ENCODE measurements at places on chromosomes 16 and 17.

DNA sequence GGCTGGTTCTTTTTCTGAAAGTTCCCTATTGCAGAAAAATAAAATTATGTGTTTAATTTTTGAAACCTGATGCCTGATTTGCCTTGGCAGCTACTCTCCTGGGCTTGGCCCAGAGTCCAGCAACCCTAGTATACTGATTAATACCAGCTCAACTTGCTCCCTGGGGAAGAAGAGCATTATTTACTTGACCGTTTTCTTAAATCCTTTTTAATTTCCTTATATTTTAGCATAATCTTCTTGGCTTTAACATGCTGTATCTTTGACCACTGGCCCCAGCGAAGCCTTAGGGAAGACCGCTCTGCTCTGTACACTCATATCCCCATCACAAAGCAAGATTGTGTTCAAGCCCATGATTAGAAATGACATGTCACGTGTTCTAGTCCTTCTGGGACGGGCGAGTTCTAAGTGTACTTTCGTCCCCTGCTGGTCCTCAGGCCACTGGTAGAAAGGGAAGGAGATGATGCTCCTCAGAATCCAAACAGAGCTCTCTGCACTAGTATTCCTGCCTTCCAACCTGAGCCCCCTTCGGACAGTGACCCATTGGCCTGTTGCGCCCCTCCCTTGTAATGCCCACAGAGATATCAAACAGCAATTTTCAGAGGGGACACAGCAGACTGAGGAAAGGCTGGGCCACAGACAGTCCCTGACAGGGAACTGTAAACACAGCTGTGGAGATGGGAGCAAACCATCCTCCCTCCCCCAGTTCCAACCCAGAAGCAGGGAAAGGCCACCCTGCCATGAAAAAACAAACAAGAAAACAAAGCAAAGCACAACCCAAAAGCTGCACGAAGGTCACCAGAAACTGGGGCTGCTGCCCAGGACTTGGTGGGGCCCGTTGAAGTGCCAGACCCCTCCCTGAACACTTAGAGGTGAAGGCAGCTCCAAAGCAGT lies 4.3 kb upstream of the EZH1 start:
- DNase-seq = no peak

DNA sequence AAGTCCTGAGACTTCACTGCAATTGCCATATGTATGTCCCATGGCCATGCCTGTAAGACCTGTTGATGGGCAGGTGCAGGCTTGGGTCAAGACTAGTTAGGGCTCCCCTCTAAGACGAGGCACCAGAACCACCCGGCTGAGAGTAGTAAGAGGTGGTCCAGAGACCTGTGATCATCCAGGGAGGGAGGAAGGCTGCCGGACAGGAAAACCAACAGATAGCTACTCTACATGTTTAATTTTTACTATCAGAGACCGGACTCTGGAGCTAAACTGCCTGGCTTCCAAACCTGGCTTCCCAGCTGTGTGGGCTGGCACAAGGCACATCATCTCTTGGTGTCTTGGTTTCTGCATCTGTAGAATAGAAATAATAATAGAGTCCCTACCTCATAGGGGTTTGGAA lies 73.0 kb downstream of the ERCC4 start:
- no peak for DNase-seq

GRCh38 chr16:20611975-20612481 lies 35.9 kb upstream of the ACSM2B start:
- no peak for DNase-seq

- no peak for DNase-seq
These were observed 204.2 kb downstream of the PRKCA start for GRCh38 chr17:66506641-66507040.

DNA sequence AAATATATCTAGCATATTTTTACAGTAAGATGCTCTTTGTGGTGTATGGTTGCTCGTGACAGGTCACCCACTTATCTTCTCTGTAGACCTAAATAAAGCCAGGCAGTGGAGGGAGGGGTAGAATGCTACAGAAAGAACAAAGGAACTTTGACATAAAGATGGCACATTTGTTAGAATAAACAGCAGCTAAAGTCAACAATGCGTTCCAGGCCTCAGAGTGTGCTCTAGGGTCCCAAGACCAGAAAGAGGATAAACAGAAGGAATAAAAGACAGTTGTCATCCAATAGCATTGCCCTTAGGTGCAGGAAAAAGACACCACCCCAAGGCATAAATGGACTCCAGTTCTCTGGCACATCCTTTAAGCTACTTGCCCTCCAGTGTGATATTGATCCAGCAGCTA lies 523.0 kb upstream of the CDH11 start:
- DNase-seq = no peak

DNA sequence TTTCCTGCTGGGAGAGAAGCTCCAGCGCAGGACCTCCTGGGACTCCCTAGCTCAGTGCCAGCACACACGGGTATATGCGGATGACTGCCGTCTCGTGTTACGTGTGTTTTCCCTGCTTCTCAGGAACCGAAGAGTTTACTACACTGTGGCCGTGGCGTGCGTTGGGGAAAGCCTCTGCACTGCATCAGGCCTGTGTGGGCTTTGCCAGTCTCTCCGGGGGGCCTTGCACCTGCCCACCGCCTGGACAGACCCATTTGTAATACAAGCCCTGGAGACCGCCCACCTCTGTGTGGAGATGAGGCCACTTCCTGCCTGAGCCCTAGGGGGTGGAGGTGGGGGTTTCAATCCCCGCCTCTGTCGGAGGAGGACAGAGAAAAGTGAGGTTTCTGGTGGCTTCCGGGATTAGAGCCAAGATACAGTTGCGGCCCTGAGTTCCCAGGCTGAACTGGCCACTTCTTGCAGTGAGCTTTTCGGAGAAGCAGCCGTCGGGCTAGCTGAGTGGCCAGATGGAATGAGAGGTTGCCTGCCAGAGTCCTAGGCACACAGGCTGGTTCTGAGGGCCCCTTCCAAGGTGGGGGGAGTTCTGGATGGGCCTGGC lies 43.4 kb upstream of the GSE1 start:
- DNase-seq = no peak

DNA sequence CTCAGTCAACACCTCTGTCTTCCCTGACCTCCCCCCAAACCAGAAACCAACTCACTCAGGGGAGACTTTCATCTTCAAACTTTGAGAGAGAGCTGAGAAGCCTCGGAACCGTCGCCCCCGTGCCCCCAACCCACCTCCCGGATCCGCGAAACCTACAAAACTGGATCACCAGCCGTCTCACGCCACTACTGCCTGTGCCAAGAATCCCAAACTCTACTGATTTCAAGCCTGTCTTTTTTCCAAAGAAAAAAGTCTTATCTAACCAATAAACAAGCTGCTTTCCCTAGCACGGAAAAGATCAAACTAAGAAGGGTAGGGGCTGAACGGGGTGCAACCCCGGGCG lies 2.0 kb downstream of the AXIN2 start:
- DNase-seq = no peak

DNA sequence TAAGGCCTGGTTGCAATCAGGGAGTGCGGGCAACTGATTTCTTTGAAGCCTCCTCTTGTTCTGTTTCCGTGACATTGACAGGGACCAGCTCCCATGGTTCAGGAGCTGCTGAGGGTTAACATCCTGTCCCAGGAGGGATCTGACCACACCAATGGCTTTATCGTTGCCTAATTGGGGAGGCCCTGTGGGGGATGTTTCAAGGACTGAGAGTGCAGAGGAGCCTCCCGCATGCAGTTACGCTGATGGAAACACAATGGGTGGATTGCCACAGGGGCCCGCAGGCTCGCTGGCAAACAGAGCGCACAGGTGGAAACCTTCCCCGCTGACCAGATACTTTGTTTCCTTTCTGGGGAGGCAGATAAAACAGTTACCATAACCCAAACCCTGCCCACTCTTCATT lies 23.8 kb upstream of the ABCC1 start:
- DNase-seq = no peak

DNA sequence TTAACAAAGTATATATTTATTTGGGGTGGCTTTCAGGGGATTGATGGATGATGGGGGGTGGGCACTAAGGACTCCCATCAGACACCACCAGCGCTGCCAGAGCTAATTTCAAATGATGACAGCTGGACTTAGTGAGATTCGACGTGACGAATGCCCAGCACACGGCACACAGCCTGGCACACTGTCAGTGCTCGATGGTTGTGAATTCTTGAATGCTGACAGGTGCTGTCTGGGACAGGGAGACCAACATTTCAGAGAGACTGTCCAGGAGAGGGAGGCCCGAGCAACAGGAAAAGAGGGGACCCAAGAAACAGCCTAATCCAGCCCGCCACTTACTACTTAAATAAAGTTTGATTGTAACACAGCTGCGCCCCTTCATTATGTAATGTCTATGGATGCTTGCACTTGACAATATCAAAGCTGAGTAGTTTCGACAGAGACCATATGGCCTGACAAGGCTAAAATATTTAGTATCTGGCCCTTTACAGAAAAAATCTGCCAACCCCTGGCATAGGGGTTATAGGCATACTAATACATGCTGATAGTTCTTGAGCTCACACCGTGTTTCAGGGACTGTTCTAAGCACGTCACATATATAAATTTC lies 6.2 kb upstream of the MPRIP start:
- DNase-seq = no peak

GRCh38 chr16:50002190-50002589 lies 22.8 kb upstream of the CNEP1R1 start:
- DNase-seq = no peak
